ENCODE measurements at places on chromosomes 16 and 17.

GRCh38 chr17:61579961-61580360 is 11.1 kb downstream of the NACA2 start:
- peak; percentile 16 for DNase-seq

DNA sequence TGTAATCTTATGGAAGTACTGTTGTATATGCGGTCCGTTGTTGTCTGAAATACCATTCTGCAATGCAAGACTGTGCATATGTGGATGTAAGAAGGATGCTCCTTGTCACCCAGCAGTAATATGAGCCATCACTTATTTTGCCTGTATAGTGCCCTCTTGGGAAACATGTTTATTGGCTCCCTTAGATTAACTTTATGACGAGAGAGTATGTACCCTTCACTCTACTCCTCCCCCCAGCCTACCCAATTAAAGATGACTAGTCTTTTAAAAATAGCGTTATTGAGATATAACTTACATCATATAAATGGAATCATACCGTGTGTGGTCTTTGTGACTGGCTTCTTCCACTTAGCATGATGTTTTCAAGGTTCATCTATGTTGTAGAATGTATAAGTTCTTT is 33.6 kb downstream of the FTO start:
- no peak for DNase-seq

DNA sequence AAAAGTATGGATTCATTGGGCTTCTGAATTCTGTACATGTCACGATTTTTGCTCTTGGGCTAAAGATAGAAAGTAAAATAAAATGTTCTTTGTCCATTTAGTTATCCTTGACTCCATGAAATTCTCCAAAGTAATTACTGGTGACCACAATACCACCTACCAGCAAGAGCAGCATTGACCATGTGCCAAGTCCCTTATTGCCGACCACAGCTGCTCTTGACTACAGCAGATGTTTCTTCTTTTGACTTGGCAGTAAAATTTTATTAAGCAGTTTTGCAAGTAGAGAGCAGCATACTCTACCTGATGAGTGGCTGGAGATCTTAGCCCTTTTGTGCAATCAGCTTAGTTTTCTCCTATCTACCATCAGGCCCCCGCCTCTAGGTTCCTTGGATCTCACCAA is 152.2 kb upstream of the TBX2 start:
- DNase-seq, result peak; percentile 38

GRCh38 chr16:31718998-31719397 is 154.6 kb upstream of the ZNF267 start:
- no peak for DNase-seq

DNA sequence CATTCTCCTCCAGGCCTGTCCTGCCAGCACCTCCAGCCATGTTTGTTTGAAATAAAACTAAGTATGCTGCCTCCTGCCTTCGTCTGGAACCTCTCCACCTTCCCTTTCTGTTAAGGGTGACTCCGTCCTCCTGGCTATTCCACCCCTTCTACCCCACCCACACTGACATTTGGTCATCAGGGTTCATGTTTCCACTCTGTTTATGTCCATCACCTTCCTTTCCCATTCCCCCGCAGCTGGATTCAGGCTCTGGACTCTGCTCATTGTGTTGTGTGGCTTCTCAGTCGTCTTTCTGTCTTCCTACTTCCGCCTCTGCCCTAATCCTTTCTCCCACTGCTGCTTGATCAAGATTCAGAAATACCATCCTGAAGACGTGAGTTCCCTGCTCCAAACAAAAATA is 28.6 kb downstream of the EPN2 start:
- no peak for DNase-seq

- DNase-seq, result no peak
Observed at GRCh38 chr16:87233928-87234327, 83.3 kb downstream of the C16orf95 start.

GRCh38 chr16:47881574-47881973 is 274.2 kb downstream of the ABCC12 start:
- DNase-seq, result no peak

GRCh38 chr17:35521150-35521549 is 16.3 kb downstream of the SLFN12L start:
- DNase-seq, result no peak

- DNase-seq, result peak; percentile 70
Observed at GRCh38 chr17:2122641-2123302, 67.9 kb downstream of the HIC1 start.

DNA sequence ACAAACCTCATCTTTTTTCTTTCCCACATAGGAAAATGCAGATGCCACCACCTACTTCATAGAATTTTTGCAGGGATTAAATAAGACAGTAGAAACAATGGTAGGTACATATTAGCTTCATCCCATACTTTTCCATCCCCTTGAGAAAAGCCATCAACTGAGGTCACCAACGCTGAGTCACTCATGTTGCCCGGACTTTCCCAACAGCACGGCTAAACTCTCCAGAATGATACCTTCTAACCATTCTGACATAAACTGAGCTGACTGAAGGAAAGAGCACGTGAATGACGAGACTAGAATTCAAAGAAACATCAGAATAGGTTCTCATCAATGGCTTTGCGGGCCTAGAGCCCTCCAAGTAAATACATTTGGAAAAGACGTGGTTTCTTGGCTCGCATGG is 146.0 kb upstream of the RCVRN start:
- DNase-seq, result no peak

- no peak for DNase-seq
Observed at GRCh38 chr17:69207151-69207550, 21.5 kb downstream of the ABCA10 start.

DNA sequence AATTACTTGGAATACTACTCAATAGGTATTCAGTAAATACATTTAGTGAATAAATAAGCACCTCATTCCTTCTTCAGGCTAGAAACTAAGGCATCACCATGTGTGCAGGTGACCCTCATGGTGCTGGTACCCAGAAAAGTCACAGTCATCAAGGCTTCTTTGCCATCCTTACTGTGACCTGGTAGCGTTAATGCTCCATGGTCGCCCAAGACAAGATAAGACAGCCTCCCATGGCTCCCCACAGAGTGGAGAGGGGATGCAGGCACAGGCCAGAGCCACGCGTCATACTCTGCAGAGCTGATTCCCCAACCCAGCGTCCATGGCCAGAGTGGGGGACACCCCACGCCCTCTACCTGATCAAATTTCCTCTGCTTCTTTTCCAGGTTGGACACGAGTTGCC is 73.8 kb downstream of the NDE1 start:
- DNase-seq, result no peak

DNA sequence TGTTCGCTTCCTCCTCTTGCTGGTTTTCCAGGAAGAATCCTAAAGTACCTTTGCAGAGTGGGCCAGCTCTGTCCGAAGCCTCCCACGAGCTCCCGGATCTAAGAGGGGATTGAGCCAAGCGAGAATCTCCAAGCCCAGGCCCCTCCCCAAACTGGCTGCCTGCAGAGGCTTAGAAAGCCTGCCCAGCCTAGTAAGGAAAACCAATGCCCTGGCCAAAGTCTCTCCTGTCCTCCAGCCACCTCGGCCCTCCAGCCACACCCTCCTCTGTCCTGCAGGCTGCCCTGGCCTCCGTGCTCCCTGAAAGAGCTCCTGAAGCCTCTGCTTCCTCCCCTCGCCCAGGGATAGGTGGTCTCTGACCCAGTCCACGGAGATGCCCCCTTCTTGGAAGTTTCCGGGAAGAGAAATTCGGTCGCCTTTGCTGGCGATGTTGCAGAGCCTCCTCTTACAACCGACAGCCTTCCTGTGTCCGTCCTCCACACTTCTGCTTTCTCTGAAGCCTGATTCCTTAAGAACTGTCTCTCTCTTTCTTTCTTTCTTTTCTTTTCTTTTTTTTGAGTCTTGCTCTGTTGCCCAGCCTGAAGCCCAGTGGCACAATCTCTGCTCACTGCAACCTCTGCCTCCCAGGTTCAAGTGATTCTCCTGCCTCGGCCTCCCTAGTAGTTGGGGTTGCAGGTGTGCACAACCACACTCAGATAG is 54.9 kb upstream of the TOB1 start:
- no peak for DNase-seq

DNA sequence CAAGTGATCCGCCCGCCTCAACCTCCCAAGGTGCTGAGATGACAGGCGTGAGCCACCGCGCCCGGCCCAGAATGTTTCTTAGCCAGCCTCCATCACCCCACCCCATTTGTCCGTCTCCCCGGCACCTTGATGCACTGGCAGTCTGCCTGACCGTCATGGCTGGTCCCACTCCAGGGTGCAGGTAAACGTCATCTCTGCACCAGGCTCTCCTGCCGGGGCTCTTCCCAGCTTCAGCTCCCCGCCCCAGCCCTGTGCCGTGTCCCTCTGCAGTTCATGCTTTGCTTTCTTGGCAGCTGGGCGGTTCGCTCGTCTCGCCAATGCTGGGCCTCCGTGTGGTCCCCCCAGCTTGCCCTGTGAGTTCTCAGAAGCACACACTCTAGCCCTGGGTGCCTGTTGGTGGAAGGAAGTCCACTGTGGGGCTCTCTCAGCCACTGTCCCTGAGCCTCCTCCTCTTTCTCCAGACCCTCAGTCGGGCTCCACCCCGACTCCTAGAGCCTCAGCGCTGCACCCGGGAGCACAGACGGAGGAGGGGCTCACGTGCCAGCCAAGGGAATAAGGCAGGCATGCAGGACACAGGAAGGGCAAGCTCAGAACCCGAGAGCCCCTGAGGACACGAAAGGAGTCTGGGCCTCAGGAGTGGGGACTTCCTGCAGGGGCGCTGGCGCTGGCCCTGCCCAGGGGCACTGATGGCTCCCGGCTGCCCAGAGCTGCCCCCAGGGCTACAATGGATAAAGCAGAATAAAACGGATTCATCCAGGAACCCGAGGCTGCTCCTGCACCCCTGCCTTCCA is 12.0 kb downstream of the HS3ST6 start:
- DNase-seq, result no peak
